ENCODE measurements at places on chromosomes 12 and 14. TPM values are rescaled to one million over a fixed set of nuclear protein-coding genes. Genes with fewer than 3 reads are reported as not detected.
A peak's percentile ranks its signal among the peaks of the same experiment; 100 is the strongest.

DNA sequence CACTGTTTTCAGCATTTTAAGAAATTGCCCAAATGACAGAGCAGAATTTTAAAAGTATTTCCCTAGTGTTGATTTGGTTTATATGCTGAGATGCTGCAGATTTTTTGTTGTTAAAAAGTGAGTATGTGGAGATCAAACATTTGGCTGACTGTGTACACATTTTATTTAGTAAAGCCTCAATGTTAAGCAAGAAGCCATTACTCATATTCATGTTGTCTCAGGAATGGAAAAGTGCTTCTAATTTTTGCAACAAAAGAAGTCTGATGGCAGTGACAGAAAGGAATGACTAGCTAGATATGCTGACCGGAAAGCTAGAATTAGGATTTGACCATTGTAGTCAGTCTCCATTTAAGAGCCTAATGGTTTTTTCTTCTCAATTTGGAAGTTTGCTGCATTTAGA lies 22.5 kb downstream of the SLC38A6 start:
- no peak for DNase-seq

Gene TRIAP1
- 29.9 TPM for total RNA-seq

Gene CCDC177
- not detected for total RNA-seq

DNA sequence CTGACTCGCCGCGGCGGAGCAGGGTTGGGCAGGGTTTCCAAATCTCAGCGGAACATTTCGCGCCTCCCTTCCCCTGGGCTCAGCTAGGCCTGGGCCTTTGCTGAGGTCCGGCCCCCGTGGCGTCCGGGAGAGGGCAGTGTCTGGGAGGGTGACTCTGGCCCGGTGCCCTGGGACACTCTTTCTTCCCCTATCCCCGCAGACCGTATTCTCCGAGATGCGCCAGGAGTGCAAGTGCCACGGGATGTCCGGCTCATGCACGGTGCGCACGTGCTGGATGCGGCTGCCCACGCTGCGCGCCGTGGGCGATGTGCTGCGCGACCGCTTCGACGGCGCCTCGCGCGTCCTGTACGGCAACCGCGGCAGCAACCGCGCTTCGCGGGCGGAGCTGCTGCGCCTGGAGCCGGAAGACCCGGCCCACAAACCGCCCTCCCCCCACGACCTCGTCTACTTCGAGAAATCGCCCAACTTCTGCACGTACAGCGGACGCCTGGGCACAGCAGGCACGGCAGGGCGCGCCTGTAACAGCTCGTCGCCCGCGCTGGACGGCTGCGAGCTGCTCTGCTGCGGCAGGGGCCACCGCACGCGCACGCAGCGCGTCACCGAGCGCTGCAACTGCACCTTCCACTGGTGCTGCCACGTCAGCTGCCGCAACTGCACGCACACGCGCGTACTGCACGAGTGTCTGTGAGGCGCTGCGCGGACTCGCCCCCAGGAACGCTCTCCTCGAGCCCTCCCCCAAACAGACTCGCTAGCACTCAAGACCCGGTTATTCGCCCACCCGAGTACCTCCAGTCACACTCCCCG lies 3.0 kb downstream of the WNT1 start:
- DNase-seq: no peak

DNA sequence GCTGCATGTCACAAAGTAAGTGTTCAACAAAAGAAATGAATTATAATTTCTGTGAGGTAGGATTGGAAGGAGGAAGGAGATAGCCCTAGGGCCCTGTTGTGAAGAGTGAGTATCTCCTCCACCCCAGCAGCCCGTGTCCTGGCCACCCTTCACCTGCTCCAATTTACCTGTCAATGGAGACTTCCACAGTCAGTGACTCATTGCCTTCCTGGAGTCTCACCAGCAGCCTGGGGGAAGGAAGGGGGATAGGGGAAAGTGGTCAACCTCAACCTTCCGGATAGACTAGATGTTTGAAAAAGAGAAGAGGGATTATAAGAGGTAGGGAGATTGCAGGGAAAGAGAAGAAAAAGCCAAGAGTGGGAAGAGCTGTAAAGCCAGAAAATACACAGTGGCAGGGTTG lies 9.2 kb downstream of the STAT2 start:
- DNase-seq: no peak

DNA sequence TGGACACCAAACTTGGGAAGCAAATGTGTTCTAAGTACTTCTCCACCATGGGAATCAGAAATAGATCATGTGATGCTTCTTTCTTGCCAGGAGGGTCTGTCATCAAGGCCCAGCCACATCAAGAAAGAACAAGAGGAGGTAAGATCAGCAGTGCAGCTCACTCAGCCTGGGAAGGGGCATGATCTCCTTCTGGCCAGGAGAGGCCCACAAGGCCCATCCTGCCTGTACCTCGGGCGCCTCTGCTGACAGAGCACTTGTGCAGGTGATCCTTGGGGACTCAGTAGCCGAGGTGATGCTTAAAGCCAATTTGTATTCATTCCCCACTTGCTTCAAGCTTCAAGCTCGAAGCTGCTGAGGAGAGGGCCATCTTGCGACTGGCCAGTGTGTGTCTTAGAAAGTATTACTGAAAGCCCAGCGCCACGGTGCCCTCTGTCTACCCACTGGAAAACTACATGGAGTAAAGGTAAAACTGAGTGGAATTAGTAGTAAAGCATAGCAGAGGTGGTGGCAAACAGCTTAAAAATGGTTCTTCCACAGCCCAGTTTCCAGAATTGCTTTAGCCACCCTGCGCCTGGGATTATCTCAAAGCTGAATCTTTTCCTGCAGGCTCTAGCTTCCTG lies 26.2 kb downstream of the RTRAF start:
- peak; percentile 32 for DNase-seq

All from M059J (cell line).